ENCODE measurements at places on chromosomes 11 and 22.

- no peaks in the 10 kb centered on the region for H3K36me3 ChIP-seq
- no peaks in the 10 kb centered on the region for H3K27me3 ChIP-seq
- no peak overlapping the region for H3K27ac ChIP-seq
- no peak for DNase-seq
- no peaks in the 10 kb centered on the region for H3K4me1 ChIP-seq
Measured at GRCh38 chr11:99634581-99634980, 613.8 kb downstream of the CNTN5 start.

GRCh38 chr22:21003782-21004181, 1.9 kb upstream of the THAP7 start:
- no peak for DNase-seq
- peaks cover 39% of the 10 kb centered on the region for H3K4me1 ChIP-seq
- H3K36me3 ChIP-seq, result no peaks in the 10 kb centered on the region
- H3K4me3 ChIP-seq, result no peak overlapping the region

DNA sequence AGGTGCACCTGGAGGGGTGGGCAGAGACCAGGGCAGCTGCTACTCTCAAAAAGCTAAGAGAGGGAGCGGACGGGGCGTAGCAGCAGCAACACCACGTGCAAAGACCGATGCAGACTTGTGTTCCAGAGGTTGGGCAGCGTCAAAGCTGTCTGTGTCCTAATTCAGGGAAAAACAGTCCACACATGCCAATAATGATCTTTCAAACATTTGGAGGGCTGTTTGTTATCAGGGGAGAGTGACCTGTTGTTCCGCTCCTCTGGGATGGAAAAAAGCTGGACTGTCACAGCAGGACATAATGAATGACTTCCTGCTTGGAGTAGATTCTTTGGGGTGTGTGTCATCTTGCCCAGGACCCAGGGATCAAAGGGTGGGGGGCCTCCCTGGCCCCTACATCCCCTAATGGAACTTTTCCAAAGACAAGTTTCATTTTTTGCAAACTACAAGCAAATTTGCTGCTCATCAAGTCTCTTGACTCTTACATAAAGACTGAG, 6.2 kb upstream of the FBLN1 start:
- H3K36me3 ChIP-seq, result no peaks in the 10 kb centered on the region
- H3K4me3 ChIP-seq, result no peak overlapping the region
- DNase-seq, result no peak
- no peaks in the 10 kb centered on the region for H3K4me1 ChIP-seq
- H3K27ac ChIP-seq, result no peak overlapping the region
- no peaks in the 10 kb centered on the region for H3K27me3 ChIP-seq

DNA sequence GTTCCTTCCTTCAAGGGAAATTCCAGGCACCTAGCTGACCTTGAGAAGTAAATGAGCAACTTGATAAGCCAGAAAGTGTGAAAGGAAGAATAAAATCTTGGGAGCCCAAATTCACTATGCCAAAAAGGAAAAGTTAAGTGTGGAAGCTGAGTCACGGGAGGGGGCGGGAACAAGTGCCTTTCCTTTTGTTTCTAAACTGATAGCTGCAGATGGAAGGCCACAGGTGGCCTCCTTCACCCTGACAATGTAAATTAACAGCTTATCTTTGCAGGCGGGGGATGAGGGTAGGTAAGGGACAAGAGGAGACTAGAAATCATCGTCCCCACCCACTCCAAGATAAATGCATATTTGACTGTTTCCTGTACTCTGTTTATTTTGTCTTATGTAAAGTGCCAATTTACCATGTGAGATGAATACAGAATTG, 36.4 kb upstream of the TREH start:
- no peaks in the 10 kb centered on the region for H3K27me3 ChIP-seq
- no peak for DNase-seq
- H3K36me3 ChIP-seq, result no peaks in the 10 kb centered on the region
- peak overlapping the region; percentile 33 for H3K27ac ChIP-seq
- H3K4me1 ChIP-seq, result no peaks in the 10 kb centered on the region

DNA sequence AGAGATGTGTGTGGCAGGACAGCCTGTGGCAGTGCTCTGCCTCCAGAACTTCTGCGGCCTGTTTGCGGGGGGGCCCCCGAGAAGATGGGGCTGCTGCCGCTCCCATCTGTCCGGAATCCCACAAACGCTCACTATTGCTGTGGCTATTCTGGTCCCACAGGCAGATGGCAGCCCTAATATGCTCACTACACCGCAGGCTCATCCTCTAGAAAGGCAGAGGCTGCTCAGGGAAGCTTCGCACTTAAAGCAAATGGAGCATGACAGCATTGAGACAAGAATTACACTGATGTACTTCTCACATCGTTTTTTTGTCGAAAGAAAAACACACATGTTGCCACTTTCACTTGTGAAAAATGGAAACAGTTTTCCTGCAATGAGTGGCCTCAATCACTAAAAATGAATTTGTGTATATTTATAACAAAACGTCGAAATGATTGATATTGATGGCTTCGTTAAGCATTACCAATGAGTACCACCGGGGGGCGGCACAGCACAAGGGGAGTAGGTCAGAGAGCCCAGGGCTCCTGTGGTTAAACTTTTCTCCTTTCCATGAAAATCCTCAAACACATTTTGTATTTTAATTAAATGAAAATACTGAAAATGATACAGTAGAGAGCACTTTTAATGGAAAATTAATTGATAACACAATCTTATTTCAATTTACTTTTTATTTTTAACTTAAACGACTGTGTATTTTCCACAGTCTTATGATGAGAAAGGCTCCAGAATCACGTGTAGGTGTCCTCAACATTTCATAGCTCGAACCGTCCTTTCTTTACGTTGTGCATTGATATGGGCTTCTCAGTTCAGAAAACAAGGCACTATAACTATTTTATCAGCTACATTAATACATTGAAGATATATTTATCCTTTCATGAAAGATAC, 69.1 kb downstream of the CTTN start:
- no peaks in the 10 kb centered on the region for H3K36me3 ChIP-seq
- H3K27me3 ChIP-seq, result no peaks in the 10 kb centered on the region
- peak; percentile 37 for DNase-seq
- H3K4me1 ChIP-seq, result no peaks in the 10 kb centered on the region
- H3K27ac ChIP-seq, result no peak overlapping the region

DNA sequence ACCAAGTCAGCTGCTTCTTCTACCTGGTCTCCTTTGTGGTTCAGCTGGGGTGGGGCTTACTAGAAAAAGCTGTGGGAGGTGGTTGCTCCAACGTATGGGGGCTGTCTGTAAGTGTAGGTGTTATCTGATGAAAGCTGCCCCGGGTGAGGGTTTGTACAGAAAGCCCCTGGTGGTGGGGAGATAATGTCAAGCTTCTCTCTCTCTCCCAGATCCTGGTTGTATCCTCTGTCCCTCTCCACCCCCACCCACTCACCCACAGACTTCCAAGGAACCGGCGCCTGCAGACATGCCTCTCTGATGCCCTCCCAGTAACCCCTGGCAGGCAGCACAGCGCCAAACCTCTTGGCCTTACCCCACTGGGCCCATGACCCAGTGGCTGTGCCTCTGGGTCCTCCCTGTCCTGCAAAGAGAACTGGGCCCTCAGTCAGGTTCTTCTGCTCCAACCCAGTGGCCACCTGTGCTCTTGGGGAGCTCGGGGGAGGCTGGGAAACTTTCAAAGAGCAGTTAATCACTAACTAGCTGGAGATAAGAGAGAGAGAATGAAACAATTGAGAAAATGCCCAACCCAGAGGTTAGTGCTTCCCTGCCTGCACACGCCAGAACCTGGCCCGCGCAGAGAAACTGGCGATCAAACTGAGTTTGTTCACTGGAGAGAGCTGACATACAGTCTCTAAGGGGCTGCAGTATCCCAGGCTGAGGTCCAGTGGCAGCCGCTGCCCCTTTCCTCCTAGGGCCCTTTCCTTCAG, 20.4 kb upstream of the EHF start:
- H3K4me1 ChIP-seq, result peaks cover 44% of the 10 kb centered on the region
- H3K27ac ChIP-seq, result peak overlapping the region; percentile 76
- no peaks in the 10 kb centered on the region for H3K27me3 ChIP-seq

GRCh38 chr22:36635483-36635882, 68.1 kb downstream of the CACNG2 start:
- no peaks in the 10 kb centered on the region for H3K27me3 ChIP-seq
- H3K36me3 ChIP-seq, result no peaks in the 10 kb centered on the region
- no peak for DNase-seq
- H3K27ac ChIP-seq, result no peak overlapping the region
- no peak overlapping the region for H3K4me3 ChIP-seq

DNA sequence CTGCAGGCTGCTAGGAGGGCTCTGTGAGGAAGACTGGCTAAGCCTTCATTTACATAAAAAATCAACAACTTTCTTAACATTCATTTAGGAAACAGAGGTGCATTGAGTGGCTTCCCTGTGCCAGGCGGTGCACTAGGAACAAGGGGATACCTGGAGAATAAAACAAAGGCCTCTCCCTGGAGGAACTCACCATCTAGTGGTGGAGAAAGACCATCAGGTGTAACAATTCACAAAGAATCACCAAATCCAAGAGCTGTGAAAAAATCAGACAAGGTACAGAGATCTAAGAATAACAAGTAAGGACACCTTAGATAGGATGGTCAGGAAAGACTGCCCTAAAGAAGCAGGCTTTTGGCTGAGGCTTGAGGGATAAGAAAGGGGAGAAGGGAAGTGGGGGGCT, 40.3 kb downstream of the CSNK2A3 start:
- peaks cover 27% of the 10 kb centered on the region for H3K4me1 ChIP-seq
- no peak for DNase-seq
- no peak overlapping the region for H3K4me3 ChIP-seq
- no peaks in the 10 kb centered on the region for H3K27me3 ChIP-seq
- no peaks in the 10 kb centered on the region for H3K36me3 ChIP-seq
- peak overlapping the region; percentile 62 for H3K27ac ChIP-seq

DNA sequence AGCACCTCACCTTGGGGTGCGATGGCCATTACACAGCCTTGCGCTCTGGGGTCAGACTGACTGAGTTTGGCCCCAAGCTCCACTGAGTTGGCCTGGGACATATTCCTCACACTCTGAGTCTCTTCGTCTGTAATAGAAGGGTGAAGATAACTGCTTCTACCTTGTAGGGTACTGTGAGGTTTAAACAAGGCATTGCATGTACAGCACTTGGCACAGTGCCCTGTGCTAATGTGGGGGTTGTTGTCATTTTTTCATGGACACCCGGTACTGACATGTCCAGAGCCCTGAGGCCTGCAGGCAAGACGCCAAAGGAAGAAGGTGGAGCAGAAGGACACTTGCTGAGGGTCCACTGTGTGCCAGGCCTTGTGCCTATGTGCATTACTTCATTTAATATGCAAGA, 50.7 kb downstream of the OTOG start:
- DNase-seq, result no peak
- H3K27me3 ChIP-seq, result no peaks in the 10 kb centered on the region
- no peaks in the 10 kb centered on the region for H3K36me3 ChIP-seq

Data from upper lobe of left lung (tissue), 6 donors.